ENCODE measurements at places on chromosomes 1 and 21.

DNA sequence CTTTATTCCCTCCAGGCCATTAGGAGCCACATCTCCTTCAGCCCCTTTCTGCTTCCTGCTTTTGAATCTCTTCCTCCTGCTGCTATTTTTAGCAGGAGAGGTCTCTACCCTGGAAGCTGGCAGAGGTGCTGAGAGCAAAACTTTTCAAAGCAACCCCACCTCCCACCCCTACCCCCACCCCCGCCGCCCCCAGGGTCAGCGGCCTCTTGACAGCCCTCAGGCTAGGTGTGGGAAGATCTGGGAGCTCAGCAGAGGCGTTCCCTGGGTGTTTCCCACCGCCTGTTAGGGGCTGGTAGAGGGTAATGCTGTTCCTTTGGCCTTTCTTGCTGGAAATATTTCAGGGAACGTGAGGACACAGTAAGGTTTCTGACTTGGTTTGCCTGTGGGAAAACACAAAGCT, 112.5 kb upstream of the CACHD1 start:
- no peak for DNase-seq

DNA sequence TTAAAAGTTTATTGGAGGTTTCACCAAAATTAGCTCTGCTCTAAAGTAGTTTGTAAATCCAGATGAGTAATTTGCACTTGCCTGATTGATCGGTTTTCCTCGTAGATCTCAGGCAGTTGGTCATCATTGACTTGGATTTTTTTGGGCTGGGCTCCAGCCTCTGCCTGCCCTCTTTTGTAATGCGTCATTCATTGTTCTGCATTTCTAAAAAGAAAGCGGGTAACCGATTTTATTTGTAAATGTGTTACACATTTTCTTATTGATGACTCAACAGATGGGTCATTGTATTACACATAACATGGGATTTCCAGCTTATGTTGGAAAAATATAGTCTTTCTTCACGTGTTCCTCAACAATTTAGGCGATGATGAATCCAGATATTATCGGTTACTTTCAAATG, 5.5 kb downstream of the ETS2 start:
- DNase-seq = no peak

- DNase-seq = no peak
Observed at GRCh38 chr1:91777630-91778300, 108.2 kb downstream of the TGFBR3 start.

DNA sequence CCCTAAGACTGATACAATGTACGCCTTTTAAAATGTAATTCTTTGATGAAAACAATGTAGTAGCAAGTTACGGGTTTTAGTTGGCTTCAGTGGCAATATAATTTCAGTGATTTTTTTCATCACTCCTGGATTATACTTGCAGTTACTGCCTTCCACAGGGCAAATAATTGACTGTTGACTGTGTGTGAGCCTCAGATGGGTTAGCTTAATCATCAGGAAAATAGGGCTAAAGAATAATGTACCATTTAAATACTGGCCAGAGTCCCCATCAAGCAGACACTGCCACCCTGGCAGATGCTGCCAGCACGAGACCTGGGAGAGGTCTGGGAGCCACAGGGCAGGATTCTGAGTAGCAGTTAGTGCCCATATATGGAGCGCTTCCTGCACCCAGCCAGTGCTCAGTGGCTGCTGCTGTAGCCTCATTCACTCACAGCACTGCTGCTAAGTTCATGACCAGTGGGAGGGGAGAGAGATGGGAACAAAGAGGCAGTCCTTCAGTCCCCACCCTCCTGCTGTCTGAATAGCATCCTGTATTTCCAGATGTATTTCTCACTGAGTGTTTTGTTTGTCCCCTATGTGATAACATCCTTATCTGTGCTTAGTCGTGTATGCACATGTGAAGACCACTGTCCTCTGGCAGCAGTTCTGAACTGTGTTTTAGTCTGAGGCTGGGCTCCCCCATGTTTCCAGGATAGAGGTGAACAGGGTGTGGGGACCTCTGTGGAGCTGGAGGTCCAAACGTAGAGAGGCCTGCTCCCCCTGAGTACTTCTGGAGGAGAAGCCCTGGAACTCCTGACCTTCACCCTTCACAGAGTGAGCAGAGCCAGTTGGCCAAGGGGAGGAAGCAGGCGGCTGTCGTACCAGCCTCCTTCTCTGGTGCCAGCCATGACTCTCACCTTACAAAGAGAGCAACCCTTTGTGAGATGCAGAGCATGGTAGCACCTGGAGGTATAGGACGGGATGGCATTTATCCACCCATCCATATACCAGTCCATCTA, 80.4 kb downstream of the ADARB1 start:
- peak; percentile 75 for DNase-seq

DNA sequence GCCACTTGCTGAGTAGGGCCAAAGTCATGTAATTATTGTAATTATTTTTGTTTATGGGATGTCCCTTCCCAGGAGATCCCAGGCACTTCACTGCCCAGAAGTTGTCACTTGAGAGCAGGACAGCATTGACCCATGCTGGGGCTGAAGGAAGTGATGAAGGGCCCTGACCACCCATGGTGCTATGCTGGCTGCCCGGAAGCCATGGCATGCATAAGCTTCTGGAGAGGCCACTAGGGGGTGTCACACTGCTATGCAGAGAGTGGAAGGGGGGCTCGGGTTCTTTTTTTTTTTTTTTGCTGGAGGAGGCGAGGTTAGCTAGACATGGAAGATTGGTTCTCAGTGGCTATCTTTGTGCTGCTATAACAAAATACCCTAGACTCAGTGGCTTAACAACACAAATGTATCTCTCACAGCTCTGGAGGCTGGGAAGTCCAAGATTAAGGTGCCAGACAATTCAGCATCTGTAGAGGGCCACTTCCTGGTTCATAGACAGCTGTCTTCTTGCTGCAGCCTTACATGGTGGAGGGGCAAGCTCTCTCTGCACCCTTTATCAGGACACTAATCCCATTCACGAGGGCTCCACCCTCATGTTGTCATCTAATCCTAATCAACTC, 84.9 kb downstream of the CNIH3 start:
- DNase-seq = no peak

DNA sequence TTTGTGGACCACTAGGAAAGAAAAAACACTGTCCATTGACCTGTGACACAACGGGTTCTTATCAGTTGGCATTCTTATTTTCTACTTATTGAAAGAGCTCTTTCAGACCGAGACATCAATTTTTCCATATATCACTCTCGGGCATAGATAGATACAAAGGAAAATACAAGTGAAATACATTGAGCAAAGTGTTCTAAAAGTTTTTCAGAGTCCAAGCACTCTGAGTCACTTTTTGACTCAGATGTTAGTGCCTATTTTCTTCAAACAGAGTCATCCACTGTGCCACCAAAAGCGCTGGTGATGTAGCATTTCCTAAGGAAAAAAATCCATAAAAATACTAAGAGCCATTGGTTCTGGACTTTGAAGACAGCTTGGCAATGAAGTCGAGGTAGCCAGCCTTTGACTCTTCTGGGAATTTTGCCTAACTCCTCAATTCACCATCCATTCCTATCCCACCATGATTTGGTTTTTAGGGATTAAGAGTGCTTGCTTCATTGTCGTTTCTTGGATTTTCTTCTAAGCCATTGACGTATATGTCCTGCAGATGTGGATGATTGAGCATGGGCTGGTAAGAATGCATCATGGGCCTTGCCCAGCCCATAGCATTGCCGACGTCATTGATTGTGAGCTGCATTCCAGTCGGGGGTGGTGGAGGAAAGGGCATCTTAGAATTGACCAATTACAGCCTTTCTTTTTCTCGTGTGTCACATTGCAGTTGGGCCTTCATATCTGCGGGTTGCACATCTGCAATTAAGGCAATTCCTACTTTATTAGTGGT, 10.6 kb downstream of the GALNT2 start:
- DNase-seq = peak; percentile 71

DNA sequence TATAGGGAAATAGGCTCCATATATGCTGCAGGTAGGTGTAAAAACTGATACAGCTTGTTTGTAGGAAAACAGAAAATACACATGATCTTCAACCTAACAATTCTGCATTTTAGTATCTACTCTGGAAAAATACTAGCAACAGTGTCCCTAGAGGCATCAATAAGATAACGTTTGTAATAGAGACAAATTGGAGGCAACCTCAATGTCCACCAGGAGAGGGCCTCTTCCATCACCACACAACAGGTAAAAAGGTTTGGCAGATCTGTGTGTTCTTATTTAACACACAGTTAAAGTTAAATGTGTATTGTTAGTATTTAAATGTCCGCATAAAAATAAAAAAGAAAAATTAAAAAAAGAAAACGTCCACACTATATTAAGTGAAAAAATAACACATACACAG, 5.4 kb downstream of the EIF2D start:
- DNase-seq = no peak

GRCh38 chr1:156845953-156846545, 12.9 kb downstream of the INSRR start:
- no peak for DNase-seq

GRCh38 chr21:43193088-43193650, 24.4 kb downstream of the CRYAA start:
- no peak for DNase-seq

DNA sequence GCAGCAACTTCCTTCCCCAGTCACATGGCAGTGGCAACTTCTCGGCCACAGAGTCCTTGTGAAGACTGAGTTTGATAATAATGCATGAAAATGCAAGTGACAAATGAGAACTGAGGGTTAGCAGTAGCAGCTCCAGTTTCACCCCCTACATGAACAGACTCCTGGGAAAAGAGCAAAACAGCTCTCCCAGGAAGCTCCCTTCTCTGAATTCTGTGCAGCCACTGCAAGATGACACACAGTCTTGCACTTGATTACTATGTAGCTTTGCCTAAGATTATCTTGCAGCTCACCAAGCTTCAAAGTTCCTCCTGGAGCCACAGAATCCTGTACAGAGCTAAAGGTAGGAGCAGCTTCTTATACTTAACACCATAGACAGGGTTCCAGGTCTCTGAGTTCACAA, 4.7 kb downstream of the PGBD5 start:
- DNase-seq = no peak

- DNase-seq = no peak
Observed at GRCh38 chr1:16118706-16119105, 37.2 kb downstream of the EPHA2 start.

DNA sequence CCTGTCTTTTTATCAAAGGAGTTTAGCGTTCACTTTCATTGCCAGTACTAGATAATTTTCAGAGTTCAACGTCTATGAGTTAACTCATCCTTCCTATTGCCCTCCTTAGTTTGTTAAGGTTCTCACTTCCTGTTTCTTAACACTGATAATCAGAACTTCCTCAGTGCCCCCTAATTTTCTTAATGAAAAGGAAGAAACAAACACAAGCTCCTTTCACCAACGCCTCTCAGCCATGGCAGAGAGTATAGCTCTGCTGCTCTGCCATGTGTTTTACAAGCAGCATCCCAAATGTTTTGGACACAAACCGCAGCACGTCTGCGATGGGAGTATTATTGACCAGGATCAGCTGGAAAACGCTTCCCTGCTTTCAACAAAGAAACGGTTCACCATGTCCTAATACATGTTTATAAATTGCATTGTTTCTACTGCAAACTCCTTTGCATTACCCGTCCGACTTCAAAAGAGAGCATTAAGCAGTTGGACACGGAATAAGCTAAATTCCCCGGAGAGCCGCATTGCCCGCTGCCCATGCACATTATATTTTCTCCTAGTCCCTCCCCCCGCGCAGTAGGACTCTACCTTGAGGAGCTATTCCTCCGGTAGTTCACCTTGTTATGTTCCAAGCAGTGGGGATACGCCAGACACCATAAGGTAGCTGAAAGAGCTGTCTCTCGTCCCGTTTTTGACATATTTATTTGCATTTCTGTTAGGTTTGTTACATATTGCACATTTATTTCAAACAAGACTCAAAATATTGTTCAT, 561 bp downstream of the OLFM3 start:
- DNase-seq = no peak

- no peak for DNase-seq
Observed at GRCh38 chr1:97630281-97630680, 290.6 kb downstream of the DPYD start.

DNA sequence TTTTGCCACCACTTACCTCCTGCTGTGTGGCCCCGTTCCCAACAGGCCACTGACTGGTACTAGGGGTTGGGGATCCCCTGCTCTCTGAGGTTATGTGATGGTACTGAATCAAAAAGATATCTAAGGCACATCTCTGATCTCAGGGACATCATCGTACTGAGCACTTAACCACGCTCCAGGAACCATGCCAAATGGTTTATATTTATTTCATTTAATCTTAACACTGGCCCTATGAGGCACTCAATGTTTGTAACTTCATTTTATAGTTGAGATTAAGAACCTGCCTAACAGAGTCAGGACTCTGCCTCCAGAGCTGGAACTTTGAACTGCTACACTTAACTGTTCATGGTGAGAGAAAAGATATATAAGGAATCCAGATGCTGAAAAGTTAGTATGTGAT, 98.0 kb upstream of the HP1BP3 start:
- DNase-seq = no peak

GRCh38 chr1:91827087-91827458, 58.9 kb downstream of the TGFBR3 start:
- DNase-seq = no peak

GRCh38 chr1:111030590-111030989, 66.9 kb upstream of the LRIF1 start:
- DNase-seq = no peak

DNA sequence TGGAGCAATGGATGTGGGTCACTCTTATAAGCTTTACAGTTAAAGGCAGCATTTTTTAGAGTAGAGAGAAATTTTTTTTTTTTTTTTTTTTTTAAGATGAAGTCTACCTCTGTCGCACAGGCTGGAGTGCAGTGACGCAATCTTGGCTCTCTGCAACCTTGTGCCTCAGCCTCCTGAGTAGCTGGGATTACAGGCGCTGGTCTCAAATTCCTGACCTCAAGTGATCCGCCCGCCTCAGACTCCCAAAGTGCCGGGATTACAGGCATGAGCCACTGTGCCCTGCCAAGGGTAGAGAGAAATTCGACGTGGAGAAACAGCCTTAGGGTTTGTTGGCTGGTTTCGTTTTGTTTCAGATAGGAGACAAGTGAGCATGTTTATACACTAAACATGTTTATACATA, 594.2 kb upstream of the ADAMTS5 start:
- no peak for DNase-seq

DNA sequence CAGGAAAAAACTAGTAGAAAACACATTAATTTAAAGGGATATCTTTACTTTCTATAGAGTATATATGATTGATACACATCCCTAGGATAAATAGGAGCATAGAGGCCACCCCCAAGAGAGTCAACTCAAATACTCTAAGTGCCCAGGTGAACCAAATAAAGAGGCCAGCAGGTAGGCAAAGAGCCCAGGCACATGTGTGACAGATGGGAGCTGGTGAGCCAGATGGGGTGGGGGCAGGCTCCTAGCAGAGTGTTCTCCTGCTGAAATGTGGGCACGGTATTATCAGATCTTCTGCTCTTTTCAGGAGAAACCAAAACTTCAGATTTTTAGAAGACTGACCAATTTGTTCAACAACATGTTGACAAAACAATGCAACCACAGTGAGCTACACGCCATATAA, 333.4 kb upstream of the PKN2 start:
- DNase-seq = no peak

DNA sequence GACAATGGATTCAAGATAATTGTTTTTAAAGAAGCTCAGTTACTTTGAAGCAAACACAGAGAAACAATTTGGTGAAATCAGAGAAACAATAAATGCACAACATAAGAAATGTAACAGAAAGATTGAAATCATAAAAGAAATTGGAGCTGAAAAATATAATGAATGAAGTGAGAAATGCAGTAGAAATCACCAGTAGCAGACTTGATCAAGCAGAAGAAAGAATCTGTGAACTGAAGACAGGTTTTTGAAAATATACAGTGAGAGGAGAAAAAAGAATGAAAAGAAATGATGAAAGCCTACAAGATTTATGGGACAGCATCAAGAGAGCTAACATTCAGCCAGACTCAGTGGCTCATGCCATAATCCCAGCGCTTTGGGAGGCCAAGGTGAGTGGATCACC, 4.2 kb upstream of the SELP start:
- DNase-seq = no peak
